ENCODE measurements at places on chromosomes 5 and 9. TPM values are rescaled to one million over a fixed set of nuclear protein-coding genes. Genes with fewer than 3 reads are reported as not detected.

GRCh38 chr9:20623748-20624124 is 1.4 kb upstream of the MLLT3 start:
- H3K4me1 ChIP-seq: peaks cover 11% of the 10 kb centered on the region
- H3K4me3 ChIP-seq: peak overlapping the region; percentile 96
- DNase-seq: peak; percentile 14
- H3K27ac ChIP-seq: no peak overlapping the region
- H3K36me3 ChIP-seq: no peaks in the 10 kb centered on the region

DNA sequence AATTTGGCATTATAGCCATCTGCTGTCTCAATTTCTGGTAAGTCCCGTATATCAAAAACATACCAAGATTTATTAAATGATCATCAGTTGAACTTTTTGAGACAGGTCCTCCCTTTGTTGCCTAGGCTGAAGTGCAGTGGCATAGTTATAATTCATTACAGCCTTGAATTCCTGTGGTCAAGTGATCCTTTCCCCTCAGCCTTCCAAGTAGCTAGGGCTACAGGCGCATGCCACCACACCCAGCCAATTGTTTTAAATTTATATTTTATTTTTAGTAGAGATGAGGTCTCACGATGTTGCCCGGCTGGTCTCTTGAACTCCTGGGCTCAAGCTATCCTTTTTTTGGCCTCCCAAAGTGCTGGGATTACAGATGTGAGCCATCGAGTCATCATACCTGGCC is 418.9 kb downstream of the ARHGEF28 start:
- H3K27me3 ChIP-seq: no peaks in the 10 kb centered on the region
- H3K27ac ChIP-seq: no peak overlapping the region
- H3K36me3 ChIP-seq: no peaks in the 10 kb centered on the region

- H3K36me3 ChIP-seq: no peaks in the 10 kb centered on the region
- no peak for DNase-seq
- no peak overlapping the region for H3K4me3 ChIP-seq
- H3K27me3 ChIP-seq: peaks cover 2% of the 10 kb centered on the region
- H3K27ac ChIP-seq: no peak overlapping the region
Observed at GRCh38 chr9:89912605-89912953, 307.8 kb downstream of the GADD45G start.

GRCh38 chr5:98108497-98108896 is 665.0 kb upstream of the RGMB start:
- peak; percentile 64 for DNase-seq
- H3K4me1 ChIP-seq: peaks cover 5% of the 10 kb centered on the region
- peak overlapping the region; percentile 43 for H3K27ac ChIP-seq

DNA sequence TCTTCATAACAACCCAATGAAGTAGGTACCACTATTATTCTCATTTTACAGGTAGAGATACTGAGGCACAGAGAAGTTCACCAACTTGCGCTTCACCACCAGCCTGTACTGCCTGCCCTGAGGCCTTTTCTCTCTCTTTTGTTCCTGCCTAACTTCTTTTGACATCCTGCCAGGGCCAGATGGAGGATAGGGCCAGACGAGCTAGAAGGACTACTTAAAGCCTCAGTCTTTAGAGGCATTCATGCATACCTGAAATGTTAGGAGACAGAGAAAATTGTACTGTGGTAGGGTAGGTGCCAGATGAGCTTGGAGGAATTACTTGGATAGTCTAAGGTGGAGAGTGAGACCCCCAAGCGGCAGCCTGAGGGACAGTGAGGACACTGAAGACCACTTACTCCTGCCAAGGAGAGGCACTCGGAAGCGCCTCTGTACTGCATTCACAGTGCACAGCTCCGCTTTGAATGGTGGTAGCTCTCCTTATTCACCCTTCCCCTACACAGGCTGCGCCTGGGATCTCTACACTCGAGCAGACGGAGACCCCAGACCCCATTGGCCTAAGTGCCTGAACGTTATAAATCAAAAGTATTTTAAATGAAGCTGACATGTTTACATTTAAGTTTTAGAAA is 6.2 kb upstream of the ORM1 start:
- no peak overlapping the region for H3K27ac ChIP-seq
- H3K36me3 ChIP-seq: no peaks in the 10 kb centered on the region
- DNase-seq: no peak
- H3K4me3 ChIP-seq: no peak overlapping the region

DNA sequence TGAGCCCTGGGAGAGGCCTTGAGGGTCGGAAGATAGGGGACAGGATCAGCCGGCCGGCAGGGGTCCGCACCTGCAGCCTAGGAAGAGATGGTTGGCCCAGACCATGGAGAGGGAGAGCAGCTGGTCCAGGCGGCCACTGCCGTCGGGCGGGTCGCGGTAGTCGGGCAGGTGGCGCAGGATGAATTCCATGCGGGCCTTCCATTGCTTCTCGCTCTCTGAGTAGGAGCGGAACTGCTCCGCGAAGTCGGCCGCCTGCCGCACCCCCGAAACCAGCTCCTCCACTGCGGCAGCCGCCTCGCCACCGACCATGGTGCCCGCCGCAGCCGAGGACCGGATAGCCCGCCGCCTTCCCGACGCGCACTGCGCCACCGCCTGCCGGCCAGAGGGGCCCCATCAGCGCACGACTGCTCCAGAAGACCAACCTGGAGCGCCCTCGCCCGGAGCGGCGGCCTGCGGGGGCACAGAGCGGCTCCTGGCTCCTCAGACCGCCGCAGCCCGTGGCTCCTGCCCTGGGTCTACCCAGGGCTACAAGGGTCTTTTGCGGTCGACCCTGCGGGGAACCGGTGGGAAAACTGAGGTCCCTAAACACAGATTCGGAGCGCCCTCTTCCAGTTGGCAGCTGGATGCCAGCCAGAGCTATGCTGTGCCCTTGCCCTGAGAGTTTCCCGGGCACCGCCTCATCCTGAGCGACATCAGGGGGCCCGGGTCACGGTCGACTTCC is at the start of gene CDKN2AIPNL:
Gene CDKN2AIPNL (minus strand): TSS at position 336 of the 721 bp plus-strand sequence. CDS start 27 bp downstream, at position 309.
- no peaks in the 10 kb centered on the region for H3K27me3 ChIP-seq
- H3K4me1 ChIP-seq: peaks cover 12% of the 10 kb centered on the region
- peaks cover 5% of the 10 kb centered on the region for H3K36me3 ChIP-seq
- H3K4me3 ChIP-seq: peak within 1 kb of the TSS; percentile 78

DNA sequence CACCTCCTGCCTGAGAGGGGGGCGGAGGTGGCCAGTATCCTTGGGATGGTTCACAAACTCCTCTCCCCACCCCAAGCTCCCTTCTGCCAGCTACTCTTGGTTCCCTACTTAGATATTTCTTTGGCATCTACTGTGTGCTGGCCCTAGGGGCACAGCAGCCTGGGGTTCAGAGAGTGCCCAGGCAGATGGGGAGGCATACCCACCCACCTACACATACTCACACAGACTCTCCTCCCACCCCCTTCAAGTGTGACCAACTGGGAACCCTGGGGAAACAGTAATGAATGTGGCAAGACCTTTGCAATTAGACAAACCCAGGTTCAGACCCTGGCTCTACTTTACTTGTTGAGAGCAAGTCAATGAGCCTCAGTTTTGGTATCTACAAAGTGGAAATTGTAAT is 44.4 kb upstream of the PSD2 start:
- H3K36me3 ChIP-seq: no peaks in the 10 kb centered on the region
- peaks cover 39% of the 10 kb centered on the region for H3K4me1 ChIP-seq
- DNase-seq: peak; percentile 1
- peaks cover 80% of the 10 kb centered on the region for H3K27me3 ChIP-seq
- no peak overlapping the region for H3K4me3 ChIP-seq

- peaks cover 2% of the 10 kb centered on the region for H3K36me3 ChIP-seq
- H3K27me3 ChIP-seq: peaks cover 6% of the 10 kb centered on the region
- peak overlapping the region; percentile 72 for H3K27ac ChIP-seq
- no peak overlapping the region for H3K4me3 ChIP-seq
- peak; percentile 91 for DNase-seq
Observed at GRCh38 chr9:125745018-125745417, 2.2 kb upstream of the PBX3 start.

DNA sequence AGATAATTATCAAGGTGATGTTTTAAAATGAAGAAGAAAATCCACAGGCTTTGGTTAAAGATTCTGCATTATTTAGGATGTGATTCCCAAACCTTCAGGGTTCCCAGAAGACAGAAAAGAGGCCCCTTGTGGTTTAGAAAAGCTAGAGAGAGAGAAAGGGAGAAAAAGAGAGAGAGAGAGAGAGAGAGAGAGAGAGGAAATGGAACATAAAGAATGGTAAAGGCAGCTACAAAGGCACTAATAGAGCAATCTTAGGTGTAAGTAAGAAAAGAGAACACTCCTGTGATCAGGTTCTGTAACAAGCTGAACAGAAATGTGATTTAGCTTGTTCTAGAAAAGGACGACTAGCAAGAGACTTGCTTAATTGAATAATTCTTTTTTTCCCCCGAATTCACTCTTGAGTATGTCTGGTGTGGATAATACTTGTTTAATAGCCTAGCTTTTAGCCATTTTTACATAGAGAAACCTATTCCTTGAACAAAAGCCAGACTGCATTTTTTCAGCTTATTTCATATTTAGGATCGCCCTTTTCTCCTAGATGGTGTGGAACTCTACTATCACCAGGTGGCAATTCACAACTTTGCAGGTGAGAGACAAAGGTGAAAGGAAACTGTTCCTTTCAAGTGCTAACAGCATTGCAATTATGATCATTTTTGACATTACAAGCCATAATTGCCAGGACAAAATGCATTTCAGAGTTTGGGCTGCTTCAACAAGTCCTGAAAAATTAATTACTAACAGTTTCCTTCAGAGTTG is 57.6 kb upstream of the SH3GL2 start:
- H3K27ac ChIP-seq: no peak overlapping the region
- no peaks in the 10 kb centered on the region for H3K36me3 ChIP-seq
- DNase-seq: no peak

DNA sequence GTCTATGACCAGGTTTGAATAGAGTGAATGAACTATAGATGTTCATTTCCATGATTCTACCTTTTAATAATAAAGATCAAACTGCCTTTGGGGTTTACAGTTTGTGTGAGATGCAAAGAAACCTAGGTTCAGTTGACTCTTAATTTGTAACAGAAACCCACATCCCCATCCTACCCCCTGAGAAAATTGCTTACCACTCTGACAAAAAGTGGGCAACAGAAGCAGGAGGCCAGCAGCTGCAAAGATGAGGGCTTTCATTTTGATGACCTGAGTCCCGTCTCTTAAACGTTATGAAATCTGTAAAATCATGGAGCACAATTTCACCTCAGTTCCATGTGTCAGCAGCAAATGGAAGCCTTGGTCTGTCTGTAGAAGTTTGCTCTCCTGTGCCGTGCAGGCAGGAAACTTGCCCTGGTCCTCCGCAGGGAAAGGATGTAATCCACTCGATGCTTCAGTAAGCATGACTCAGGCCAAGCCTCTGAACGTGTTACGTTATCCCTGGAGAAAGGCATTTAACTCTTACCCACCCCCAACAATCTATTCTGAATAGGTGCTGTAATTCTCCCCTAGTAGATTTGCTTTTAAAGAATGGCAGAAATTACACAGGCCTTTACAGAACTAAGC is at the start of gene F2RL2:
Gene F2RL2 (minus strand): TSS at position 431 of the 624 bp plus-strand sequence. CDS start 173 bp downstream, at position 258.
- H3K4me1 ChIP-seq: peaks cover 5% of the 10 kb centered on the region
- H3K27me3 ChIP-seq: no peaks in the 10 kb centered on the region
- DNase-seq: peak; percentile 67
- H3K4me3 ChIP-seq: peak within 1 kb of the TSS; percentile 5

DNA sequence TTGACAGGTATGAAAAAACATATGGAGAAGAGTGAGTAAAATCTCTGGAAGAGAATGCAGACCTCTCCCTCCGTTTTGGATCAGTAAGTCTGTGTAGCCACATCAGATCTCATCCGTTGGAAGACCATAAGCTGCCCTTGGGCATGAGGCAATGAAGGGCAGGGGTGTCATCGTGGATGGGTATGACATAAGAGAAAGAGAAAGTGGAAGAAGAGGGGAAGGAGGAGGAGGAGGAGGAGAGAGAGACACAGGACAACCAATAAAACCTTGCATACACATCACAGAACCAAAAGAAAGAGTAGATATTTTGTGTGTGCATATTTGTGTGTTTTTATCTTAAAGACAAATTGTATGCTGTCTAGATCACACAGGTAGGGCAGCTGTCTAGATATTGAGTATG is 50.7 kb downstream of the PRRC1 start:
- DNase-seq: no peak
- H3K36me3 ChIP-seq: no peaks in the 10 kb centered on the region
- peaks cover 2% of the 10 kb centered on the region for H3K4me1 ChIP-seq
- H3K4me3 ChIP-seq: no peak overlapping the region

DNA sequence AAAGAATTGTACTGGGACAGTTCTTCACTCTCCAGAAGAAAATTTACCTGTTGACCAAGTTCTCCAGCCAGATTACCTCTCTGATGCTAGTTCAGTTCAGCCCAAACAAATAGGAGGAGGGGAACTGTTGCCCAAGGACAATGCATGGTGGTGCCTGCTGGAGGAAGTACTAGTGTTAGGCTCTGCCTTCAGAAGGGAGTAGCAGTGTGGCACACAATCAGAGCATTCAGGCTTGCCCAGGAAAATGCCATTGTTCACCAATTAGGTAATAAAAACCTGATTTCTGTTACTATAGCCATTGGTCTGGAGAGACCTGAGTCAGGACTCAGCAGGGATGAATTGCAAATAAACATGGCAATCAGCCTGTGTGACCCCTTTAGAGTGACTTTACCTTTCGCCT is 720.8 kb upstream of the ZNF608 start:
- H3K27me3 ChIP-seq: no peaks in the 10 kb centered on the region
- H3K4me1 ChIP-seq: no peaks in the 10 kb centered on the region
- DNase-seq: no peak
- H3K36me3 ChIP-seq: no peaks in the 10 kb centered on the region

DNA sequence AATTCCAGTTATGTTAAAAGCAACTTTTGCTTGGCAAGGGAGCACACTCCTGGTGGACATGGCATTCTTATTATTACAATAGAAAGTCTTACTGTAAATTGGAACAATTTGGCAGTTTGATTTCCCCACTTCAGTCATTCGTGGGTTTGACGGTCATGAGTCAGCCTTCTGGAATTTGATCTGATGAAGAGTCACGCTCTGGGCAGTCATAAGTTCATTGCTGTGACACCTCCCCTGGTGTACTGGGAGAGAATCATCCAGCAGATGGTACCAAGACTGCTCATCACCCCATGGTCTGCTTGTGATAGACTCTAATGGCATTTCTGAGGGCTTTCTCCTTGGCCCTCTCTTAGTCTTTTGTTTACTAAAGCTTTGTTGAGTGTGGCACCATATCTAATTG is 53.8 kb downstream of the GLRA1 start:
- H3K36me3 ChIP-seq: no peaks in the 10 kb centered on the region
- H3K4me3 ChIP-seq: no peak overlapping the region
- DNase-seq: no peak
- no peaks in the 10 kb centered on the region for H3K27me3 ChIP-seq
- H3K27ac ChIP-seq: no peak overlapping the region
- H3K4me1 ChIP-seq: no peaks in the 10 kb centered on the region

- no peak overlapping the region for H3K27ac ChIP-seq
- H3K4me1 ChIP-seq: no peaks in the 10 kb centered on the region
- H3K27me3 ChIP-seq: no peaks in the 10 kb centered on the region
- DNase-seq: no peak
Observed at GRCh38 chr9:4862506-4863250, 69.9 kb downstream of the RCL1 start.

GRCh38 chr9:18020121-18020745 is 441.4 kb downstream of the SH3GL2 start:
- no peaks in the 10 kb centered on the region for H3K4me1 ChIP-seq
- peak; percentile 37 for DNase-seq
- no peak overlapping the region for H3K4me3 ChIP-seq
- no peaks in the 10 kb centered on the region for H3K36me3 ChIP-seq
- no peak overlapping the region for H3K27ac ChIP-seq

The SNX24 gene
- 9.9 TPM for total RNA-seq

The IL4 gene
- not detected for total RNA-seq

The FRMPD1 gene
- 7.6 TPM for total RNA-seq

The DNAI1 gene
- 0.13 TPM for total RNA-seq

The FREM1 gene
- total RNA-seq: 23.2 TPM

The FAM151B gene
- 5.7 TPM for total RNA-seq

The SHISAL2B gene
- total RNA-seq: 0.98 TPM

The MPDZ gene
- 39.5 TPM for total RNA-seq

The TIMD4 gene
- total RNA-seq: 1.9 TPM

The P4HA2 gene
- 56.1 TPM for total RNA-seq
